NCI-H1105 (cell line): ENCODE measurements at places on chromosomes 16 and 17.

GRCh38 chr16:71758293-71758760, 33.8 kb upstream of the PHLPP2 start:
- no peak for DNase-seq

- no peak for DNase-seq
These were observed 90.7 kb upstream of the CDC42EP4 start for GRCh38 chr17:73402466-73402865.

- no peak for DNase-seq
These were observed 13.2 kb downstream of the CD7 start for GRCh38 chr17:82303944-82304808.

DNA sequence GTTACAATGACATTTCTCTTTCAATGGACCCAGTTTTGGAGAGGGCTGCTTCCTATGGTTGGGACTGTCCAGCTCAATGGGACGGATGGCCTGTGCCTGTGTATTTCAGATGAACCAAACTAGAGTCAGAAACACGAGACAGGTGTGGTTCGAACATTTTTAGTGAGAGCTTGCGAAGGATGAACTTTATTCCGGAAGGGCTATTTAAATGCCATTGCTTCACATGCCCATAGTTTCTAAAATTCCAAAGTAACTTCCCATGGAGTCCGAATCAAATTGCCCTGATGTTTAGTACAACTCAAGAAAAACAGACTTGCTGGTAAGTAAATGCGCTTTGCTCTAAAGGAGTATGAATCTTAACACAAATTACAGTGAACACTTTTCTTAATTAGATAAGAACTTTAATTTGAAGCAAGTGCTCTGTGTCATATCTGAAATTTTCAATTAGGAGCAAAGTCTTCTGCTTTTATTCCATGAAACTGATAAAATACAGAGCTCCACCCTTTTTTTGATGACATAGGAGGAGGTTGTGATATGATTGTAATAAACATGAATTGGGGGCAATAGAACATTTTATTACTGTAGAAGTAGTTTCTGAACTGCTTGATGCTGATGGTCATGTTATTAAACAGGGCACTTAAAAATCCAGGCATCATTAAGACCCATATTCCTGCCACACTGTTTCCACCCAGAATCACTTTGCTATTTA, 1.3 kb downstream of the KRT20 start:
- no peak for DNase-seq

GRCh38 chr16:55710466-55710865, 54.7 kb downstream of the SLC6A2 start:
- DNase-seq, result no peak

DNA sequence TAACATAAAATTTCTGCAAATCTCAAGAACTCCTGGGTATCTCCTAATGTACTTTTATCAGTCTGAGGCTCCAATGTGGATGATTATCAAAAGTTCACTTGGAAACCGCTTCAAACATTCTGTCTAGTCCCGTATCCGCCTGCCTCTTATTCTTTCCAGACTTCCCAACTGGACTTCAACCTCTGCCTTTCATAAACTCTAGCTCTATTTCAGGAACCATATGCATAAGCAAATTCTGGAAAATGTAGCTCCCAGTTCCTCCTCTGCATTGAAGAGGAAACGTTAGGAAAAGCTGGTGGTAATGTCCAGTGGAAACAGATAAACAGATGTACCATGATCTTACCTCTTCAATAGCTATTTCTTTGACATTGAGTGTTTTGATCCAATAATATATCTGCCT, 285.0 kb downstream of the KCNJ2 start:
- DNase-seq, result no peak
